ENCODE measurements at places on chromosomes 3 and 15.

- no peak for DNase-seq
These were observed 266.6 kb upstream of the ICE2 start for GRCh38 chr15:60745469-60746061.

DNA sequence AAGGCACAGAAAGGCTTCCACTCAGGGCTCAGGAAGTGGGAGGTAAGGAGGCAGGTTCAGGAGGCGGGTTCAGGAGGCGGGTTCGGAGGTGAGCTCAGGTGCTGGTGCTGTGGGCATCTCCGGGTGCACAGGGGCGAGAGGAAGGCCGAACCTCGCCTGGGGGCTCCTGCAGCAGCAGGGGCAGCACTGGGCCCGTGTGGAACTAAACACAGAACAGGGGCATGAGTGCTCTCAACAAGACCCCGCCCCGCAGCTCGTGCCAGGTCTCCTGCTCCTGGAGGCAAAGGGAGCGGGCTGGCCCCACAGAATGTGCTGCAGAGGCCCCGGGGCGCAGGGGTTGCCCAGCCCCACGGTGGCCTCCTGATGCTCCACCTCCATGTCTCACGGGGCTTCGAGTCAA, 13.7 kb downstream of the ZDHHC19 start:
- no peak for DNase-seq

DNA sequence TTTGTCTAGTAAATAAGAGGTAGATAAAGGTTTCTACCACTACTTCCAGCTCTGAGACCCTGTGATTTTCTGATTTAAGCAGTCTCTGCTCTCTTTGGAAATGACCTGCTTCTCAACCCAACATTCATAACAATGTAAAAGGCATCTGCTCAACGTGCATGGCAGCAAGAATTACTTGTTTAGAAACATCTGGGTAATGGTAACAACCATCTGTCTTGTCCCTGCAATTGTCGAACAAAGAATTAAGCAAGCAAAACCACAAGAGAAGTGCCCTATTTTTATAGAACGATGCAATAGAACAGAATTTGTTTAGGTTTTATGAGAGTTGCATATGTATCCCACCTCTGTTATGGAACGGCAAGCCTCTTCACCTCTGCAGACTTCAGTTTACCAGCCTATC, 7.1 kb upstream of the FSIP1 start:
- no peak for DNase-seq

- DNase-seq = no peak
These were observed 407.3 kb downstream of the TBL1XR1 start for GRCh38 chr3:176789947-176790346.

- DNase-seq = no peak
These were observed 95.0 kb downstream of the ANP32A start for GRCh38 chr15:68725736-68726135.

- DNase-seq = peak; percentile 11
These were observed 7.0 kb upstream of the RNF111 start for GRCh38 chr15:58980351-58980939.

DNA sequence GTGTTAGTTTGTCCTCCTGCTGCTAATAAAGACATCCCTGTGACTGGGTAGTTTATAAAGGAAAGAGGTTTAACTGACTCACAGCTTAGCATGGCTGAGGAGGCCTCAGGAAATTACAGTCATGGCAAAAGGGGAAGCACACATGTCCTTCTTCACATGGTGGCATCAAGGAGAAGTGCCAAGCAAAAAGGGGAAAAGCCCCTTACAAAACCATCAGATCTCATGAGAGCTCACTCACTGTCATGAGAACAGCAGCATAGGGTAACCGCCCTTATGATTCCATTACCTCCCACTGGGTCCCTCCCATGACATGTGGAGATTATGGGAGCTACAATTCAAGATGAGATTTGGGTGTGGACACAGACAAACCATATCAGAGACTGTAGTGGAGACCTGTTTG, 27.0 kb downstream of the TM2D3 start:
- no peak for DNase-seq

DNA sequence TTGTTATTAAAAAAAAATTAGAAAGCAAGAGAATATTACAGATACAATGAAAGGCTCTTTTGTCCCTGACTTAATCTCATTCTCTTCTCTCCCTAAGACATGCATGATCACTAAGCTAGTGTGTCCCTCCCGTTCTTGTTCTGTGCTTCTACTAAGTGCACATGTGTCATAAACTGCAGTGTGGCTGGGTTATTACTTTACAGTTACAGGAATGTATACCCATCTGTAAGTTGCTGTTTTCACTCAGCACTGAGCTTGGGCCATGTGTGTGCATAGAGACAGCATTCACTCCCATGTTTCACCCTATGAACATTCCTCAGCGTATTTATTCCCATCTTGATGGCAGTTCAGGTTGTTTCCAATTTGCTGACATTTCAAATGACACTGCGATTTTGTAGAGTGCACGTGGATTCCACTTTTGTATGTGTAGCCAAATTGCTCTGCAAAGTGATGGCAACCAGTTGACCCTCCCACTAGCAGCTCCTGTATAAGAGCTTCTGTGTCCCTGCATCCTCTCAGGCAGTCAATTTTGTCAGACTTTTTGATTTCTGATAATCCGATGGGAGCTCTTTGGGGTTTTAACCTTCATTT, 145.8 kb upstream of the UBE2E1 start:
- DNase-seq = no peak

DNA sequence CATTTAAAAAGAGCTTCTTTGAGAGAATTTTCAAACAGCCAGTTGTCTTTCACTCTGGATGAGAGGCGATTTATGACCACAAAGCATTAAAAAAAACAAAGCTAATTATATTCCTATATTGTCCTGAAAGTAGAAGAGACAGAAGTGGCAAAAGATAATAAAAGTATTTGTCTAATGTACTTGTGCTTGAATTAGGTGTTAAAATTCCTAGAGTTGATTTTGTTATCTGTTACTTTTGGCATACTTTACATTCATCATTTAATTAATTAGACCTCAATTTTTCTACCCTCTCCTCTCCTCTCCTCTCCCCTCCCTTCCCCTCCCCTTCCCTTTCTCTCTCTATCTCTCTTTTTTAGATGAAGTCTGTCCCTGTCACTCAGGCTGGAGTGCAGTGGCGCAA, 635.1 kb upstream of the ZNF385D start:
- no peak for DNase-seq

DNA sequence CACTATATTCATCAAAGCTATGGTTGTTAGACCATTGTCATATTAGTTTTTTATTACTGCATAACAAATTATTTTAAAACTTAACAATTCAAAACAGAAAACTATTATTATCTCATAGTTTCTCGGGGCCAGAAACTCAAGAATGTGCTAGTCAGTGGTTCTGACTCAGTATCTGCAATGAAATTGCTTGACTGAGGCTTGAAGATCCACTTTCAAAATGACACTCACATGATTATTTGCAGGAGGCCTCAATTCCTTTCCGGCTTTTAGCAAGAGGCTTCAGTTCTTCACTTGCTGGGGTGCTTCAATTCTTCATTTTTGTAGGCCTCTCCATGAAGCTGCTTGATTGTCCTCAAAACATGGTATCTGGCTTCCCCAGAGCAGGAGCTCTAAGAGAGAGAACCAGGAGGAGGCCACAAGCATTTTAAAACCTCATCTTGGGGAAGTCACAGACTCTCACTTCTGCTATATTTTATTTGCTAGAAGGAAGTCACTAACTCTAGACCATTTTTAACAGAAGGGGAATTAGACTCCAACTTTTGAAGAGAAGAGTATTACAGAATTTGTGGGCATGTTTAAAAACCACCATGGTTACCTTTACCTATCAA, 383.7 kb downstream of the MFSD1 start:
- DNase-seq = no peak

DNA sequence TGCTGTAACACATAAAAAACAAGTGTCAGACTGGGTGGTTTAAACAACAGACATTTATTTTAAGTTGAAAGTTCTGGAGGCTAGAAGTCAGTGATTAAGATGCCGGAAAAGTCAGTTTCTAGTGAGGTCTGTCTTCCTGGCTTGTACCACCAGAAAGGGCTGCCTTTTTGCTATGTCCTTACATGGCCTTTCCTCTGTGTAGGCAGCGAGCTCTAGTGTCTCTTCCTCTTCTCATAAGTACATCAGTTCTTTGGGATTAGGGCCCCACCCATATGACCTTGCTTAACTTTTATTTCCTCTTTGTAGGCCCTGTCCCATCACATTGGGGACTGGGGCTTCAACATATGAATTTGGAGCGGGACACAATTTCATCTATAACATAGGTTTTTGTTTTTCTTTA, 128.0 kb downstream of the BBX start:
- no peak for DNase-seq

DNA sequence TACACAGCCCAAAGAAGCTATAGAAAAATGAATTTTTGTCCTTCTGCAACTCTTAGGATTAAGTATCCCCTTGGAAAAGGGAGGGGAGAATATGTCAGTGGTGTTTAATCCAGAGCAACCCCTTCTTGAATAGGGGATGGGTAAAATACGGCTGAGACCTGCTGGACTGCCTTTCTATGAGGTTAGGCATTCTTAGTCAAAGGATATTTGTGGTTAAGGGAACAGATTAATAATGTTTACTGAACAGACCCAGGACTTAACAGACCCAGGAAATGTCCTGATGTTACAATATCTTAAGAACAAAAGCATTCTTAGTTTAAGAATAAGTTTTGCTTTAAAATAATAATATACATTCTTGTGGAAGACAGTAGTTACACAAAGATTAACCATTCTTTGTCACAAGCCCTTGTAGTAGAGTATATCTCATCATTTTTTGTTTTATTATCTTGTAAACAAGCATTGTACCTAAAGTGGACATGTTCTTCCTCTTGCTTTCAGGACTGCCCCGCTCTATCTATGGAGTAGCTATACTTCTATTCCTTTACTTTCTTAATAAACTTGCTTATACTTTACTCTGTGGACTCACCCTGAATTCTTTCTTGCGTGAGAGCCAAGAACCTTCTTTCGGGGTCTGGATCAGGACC, 43.8 kb upstream of the B3GALNT1 start:
- no peak for DNase-seq

GRCh38 chr3:99896482-99896881, 78.8 kb downstream of the CMSS1 start:
- DNase-seq = no peak

DNA sequence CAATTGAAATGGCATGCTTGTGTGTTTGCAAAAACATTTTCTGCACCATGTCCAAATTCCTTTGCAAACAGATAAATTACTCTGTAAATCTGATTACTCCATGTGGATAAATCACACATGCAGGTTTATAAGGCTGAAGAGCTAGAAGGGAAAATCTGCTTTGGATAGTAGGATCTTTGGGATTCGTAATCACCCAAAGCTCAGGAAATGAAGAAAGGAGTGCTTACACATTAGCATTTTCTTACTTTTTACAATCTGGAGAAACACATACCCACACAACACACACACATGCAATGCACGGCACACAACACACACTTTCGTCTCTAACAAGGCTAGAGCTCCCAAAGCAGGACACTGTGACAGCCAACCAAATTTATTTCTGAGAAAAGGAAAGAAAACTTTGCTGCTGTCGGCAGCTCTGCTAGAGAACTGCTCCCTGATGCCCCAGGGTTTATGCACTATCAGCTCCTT, 2.1 kb downstream of the LSAMP start:
- DNase-seq = no peak

DNA sequence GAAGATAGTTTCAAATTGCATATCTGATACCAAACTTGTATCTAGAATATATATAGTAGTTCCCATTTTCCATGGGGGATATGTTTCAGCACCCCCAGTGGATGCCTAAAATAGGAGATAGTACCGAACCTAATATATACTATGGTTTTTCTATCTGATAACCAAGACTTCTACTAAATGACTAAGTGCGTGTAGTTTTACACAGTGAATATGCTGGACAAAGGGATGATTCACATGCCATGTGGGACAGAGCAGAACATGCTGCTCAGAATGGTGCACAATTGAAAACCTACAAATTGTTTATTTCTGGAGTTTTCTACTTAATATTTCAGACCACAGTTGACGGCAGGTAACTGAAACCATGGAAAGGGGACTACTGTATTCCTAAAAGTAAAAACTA, 73.4 kb upstream of the TP63 start:
- no peak for DNase-seq

GRCh38 chr3:187832202-187832601, 86.9 kb upstream of the BCL6 start:
- no peak for DNase-seq

- DNase-seq = no peak
These were observed 49.3 kb upstream of the HEG1 start for GRCh38 chr3:125105116-125105515.

DNA sequence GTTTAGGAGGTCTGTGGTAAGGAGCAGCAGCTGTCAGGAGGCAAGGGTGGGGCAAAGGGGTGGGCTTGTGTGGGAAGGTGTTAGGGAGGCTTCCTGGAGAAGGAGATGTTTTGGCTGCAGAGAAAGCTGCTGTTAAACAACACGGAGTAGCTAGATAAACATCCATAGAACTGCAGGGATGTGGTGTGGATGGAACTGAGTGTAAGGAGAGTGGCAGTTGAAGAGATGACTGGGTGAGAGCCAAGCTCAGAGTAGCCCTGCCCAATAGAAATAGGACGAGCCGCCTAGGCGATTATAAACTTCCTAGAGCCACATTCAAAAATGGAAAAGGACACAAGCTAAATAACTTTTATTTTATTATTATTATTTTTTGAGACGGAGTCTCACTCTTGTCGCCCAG, 19.9 kb downstream of the RPLP1 start:
- no peak for DNase-seq

DNA sequence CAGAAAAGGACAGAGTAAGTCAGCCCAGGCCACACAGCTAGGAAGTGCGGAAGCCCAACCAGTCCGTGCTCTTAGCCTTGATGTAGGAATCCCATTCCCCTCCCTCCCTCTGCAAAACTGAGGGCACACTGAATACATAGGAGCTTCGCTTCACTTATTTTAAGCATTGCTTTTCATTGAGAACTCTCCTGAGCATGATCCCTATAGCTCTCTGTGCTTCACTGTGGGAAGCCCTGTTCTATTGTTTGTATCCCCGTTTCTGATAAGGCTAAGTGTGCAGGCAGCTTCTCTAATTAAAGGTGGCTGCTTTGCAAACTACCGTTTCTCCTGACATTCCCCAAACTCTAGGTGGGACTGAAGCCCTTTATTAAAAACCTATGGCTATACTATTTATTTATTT, 29.9 kb downstream of the IL5RA start:
- no peak for DNase-seq

DNA sequence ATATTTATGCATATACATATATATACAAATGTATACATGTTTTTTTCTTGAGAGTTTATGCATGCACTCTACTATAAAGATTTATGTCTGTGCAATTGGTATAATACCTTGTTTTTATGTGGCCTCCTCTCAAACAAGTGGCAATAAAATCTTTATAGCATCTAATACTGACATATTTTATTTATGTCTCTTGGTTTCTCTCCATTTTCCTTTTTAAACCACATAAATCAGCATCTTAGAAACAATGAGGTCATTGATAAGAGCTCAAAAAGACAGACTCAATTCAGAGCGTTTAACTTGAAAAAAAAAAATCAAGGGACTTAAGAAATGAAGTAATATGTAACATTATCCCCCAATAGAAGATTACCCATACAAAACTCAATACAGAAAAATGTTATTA, 1442.2 kb upstream of the ALCAM start:
- no peak for DNase-seq

DNA sequence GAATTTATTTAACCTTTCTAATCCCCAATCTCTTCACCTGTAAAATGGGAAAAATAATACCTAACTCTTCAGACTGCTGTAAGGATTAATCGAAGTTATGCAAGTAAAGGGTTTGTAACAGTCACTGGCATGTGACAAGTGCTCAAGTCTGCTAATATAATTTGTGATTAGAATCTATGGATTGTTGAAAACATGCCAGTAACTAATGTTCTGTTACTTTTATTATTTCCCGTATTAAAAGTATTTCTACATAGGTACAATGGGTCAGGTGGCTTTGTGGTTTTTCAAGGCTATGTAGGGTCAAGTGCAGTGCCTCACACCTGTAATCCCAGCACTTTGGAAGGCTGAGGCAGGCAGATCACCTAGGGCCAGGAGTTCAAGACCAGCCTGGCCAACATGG, 29.4 kb downstream of the ULK4 start:
- no peak for DNase-seq

Data from NCI-H524 treated with DMSO at 0.1 percent for 48 hours (cell line).